ENCODE measurements at places on chromosomes 16 and 17.

GRCh38 chr17:66957951-66958579 is 6.4 kb upstream of the CACNG4 start:
- DNase-seq = no peak

- DNase-seq = no peak
Observed at GRCh38 chr17:67829331-67829730, 4.0 kb downstream of the BPTF start.

- no peak for DNase-seq
Observed at GRCh38 chr17:63688396-63689020, 11.4 kb downstream of the LIMD2 start.

- DNase-seq = no peak
Observed at GRCh38 chr17:72407336-72407909, 286.6 kb downstream of the SOX9 start.

DNA sequence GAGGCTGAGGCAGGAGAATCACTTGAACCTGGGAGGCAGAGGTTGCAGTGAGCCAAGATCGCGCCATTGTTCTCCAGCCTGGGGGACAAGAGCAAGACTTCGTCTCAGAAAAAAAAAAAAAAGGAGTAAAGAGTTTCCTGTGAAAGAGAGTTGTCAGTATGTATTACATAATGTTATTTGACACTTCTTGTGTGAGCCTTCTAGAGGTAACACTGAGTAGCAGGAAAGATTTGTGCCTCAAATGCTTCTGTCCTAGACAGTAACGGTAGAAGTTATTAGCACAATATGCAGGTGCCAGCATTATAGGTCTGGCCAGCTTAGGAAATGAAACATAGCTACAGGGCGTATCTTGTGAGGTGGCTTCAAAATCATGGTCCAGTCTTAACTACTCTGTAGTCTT is 6.2 kb downstream of the RPS6KB1 start:
- DNase-seq = peak; percentile 6

GRCh38 chr17:15213381-15214087 is 51.6 kb downstream of the PMP22 start:
- no peak for DNase-seq

- no peak for DNase-seq
Observed at GRCh38 chr16:78310196-78310595, 210.7 kb downstream of the WWOX start.

DNA sequence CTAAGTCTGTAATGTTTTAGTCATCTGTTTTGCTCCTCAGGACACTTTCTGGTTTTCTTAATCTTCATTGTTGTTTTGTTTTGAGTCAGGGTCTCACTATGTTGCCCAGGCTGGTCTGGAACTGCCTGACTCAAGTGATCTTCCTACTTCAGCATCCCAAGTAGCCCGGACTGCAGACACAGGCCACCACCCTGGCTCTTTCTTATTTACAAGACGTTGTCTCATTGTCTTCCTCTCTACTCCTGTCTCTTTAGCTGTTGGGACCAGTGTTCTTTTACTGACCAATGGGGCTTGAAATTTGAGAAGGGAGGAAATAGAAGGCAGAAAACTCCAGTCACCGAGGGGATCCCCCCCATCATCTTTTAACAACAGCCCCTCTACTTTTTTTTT is 1.2 kb downstream of the SCPEP1 start:
- no peak for DNase-seq

DNA sequence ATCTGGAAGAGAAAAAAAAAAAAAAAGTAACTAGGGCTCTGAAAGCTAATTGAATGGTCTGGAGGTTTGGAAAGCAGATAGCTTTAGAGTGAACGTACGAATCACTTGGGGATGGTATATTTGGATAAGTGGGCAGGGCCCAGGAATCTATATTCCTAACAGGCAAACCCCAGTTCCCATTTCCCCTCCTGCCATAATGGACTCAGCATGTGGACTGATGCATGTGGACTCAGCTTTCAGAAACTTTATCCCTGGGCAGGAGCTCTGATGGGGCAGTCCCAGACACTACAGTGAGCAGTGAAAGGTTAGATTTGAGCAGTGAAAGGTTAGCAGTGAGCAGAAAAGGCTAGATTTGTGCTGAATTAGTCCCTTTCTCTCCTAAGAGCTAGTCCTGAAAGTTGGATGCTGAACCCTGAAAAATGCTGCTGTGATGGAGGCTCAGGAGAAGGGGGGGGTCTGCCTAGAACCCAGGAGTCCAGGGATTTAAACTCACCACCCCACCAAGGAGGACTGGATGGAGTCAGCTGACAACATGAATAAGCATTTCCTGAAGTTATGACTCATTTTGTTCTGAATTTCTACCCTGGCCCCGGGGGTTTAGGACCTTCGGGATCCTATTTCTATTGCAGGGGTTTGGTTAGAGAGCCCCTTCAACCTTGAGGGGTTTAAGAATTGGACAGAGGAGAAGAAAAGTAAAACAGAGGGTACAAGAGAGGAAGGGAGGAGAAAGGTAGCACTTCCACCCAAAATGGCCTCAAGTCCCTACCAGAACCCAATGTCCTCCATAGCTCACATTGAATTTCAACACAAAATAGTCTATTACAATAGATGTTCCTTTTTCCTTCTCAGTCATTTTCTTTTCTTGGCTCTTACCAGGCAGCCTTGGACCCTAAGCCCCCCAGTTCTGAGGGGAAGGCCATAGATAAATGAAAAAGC is 10.3 kb upstream of the FZD2 start:
- no peak for DNase-seq

- DNase-seq = no peak
Observed at GRCh38 chr17:32342603-32343325, 791 bp upstream of the C17orf75 start.

DNA sequence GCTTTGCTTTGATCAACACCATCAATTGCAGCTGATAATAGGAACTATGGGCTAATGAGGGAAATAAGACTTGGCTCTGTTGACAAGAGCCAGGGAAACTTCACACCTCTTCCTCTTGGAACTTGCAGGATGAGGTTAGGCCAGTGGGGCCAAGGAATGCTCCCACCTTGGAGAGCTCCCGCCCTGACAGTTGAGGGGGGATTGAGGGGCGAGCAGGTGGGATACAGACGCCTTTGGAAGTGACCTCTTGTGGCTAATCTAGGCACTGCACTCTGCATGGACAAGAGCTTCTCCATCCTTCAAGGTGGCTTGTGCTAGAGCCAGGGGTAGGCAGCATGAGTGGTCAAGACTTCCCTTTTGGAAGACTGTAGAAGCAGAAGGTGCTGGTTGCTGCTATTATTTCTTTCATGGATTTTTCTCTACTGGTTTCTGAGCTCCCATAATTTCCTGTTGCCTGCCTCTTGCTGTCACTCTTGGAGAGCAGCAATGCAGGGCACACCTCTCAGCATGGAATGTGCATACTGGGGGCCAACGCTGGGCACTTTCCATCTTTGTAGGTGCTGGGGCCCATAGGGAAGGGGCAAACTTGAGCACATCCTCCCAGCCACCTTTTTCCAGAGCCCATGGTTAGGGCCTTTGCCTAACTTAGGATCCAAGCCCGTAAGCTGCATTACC is 2.3 kb upstream of the PHF12 start:
- DNase-seq = peak; percentile 59

- DNase-seq = no peak
Observed at GRCh38 chr16:85754413-85754812, 3.5 kb upstream of the C16orf74 start.

GRCh38 chr16:28192806-28193529 is 18.8 kb downstream of the XPO6 start:
- peak; percentile 82 for DNase-seq

- DNase-seq = peak; percentile 87
Observed at GRCh38 chr17:78133971-78134898, 3.7 kb downstream of the TMC8 start.

DNA sequence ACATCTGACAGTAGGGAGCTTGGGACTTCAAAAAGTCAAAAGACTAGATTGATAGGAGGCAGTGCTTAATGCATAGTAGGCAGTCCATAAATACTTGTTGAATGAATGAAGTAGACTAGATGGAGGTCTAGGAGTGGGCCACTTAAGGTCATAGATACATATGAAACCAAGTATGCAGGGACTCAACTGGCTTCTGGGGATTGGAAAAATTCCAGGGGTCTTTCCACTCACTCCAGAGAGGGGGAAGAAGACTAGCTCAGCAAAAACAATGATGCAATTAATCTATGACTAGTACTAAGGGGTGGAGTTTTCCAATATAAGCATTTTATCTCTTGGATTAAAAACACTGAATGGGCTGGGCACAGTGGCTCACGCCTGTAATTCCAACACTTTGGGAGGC is 298.3 kb upstream of the XYLT1 start:
- no peak for DNase-seq

GRCh38 chr17:78132084-78132676 is 1.6 kb downstream of the TMC8 start:
- DNase-seq = peak; percentile 88

DNA sequence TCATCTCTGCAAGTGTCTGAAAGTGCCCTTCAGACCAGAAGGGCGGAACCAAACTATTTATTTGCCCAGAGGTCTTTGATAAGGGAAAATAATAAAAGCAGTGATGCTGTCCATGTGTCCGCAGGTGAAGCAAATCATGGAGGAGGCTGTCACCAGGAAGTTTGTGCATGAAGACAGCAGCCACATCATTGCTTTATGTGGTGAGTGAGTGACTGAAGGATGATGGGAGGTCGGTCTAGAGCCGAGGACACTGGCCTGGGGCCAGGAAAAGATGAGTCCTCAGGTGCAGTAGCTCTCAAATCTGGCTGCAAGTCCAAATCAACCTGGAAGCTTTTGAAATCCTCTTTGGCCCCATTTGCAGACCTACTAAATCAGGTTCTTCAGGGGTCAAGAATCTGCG is 6.1 kb downstream of the SGSM2 start:
- no peak for DNase-seq

DNA sequence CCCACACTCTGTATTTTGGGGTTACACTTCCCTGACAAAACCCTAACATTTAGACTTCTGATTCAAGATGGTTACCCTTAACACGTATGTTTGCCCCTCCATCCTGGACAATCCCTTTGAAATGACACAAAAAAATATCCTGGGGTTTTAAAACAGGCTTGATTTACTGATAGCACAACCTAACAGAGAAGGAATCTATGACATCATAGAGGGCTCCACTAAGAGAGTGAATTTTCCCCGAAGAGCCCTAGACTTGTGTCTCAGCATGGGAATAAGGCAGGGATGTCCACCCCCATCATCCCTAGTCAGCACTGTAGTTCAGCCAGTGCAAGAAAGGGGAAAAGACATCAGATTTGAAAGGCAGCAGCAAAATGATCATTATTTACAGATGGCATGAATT is 15.8 kb upstream of the SRCIN1 start:
- no peak for DNase-seq
